ENCODE measurements at places on chromosomes 16 and 17.

GRCh38 chr16:58510776-58511628 lies 4.3 kb upstream of the SETD6 start:
- no peak for DNase-seq

GRCh38 chr17:73508057-73508930 lies 136.0 kb downstream of the SDK2 start:
- no peak for DNase-seq

GRCh38 chr17:62807812-62808575 lies at the start of gene MARCHF10:
Gene MARCHF10, minus strand, starts transcription at chr17:62808314. Its CDS starts 6,579 bp downstream, at chr17:62801735.
- no peak for DNase-seq

DNA sequence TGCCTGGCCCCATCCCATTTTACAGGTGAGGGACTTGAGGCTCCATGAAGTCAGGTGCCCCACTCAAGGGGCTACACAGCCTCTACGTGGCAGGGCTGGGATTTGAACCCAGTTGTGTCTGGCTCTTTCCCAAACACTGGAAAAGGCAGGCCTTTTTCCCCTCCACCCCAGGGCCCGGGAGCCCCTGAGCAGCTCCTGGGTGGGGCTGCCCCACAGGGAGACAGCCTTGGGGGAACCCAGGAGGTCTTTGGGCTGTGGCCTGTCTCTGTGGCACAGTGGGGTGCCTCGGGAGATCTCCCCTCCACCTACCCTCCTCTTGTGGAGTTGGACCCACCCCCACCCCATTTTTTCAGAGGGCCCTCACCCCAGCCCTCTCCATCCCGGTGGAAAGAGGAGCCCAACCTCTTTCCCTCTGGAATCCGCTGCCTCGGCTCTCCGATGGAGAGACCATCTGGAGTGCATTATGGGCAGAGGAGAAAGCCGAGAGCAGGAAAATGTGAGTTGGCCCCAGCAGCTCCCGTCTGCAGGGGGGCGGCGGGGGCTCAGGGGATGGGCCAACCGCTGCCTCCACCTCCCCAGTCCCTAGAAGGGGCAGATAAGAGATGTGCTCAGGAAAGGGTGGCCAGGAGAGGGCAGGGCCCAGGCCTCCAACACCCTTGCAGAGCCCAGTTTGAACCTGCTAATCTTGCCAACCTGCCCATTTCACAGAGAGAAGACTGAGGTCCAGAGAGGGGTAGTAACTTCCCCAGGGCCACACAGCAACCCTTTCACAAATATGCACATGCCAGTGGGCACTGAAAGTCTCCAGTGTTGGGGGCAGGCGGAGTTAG lies 15.4 kb upstream of the TMEM92 start:
- no peak for DNase-seq

- no peak for DNase-seq
Observed at GRCh38 chr16:68978303-68978954, 127.0 kb upstream of the HAS3 start.

- DNase-seq = no peak
Observed at GRCh38 chr17:77301694-77302266, 161.0 kb downstream of the SEC14L1 start.

DNA sequence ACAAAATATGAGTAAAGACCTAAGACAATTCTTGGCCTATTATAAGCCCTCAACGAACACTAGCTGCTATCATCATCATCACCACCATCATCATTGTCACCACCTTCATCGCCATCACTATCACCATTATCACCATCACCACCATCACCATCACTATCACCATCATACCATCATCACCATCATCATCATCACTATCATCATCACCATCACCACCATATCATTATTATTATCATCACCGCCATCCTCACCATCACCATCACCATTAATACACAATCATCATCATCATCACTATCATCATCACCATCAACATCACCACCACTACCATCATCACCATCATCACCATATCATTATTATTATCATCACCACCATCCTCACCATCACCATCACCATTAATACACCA lies 82.5 kb downstream of the RGS9 start:
- no peak for DNase-seq

GRCh38 chr16:24130494-24131085 lies 125.5 kb upstream of the CACNG3 start:
- DNase-seq = no peak

DNA sequence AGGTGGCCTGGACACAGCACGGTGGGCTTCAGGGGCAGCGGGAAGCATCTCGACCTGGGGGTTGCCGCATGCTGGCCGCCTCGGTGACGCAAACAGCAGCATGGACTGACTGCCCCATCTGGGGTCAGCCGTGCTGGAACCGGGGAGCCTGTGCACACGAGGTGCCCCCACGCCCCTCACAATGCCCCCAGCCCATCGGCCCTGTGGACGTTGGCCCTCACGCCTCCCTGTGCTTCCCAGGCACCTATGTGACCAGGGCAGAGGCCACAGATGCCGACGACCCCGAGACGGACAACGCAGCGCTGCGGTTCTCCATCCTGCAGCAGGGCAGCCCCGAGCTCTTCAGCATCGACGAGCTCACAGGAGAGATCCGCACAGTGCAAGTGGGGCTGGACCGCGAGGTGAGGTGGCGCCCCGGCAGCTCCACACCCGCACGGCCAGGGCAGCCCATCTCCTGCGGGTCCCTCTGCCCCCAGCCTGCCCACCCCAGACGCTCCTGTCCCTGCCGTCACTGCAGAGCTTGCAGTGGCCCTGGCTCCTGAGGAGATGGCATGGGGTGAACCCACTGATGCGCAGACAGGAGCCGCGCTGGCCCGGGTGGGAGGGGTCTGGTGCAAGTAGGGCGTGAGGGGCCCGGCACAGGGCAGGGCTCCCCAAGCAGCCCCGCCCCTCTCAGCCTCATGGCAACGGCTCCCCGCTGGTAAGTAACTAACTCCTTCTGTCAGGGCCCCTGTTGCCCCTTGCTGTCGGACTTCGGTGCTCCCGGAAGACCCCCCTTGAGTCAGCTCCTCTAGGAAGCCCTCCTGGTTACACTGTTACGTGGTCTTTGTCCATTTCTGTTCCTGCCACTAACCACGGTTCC lies 13.6 kb downstream of the CDH15 start:
- no peak for DNase-seq

DNA sequence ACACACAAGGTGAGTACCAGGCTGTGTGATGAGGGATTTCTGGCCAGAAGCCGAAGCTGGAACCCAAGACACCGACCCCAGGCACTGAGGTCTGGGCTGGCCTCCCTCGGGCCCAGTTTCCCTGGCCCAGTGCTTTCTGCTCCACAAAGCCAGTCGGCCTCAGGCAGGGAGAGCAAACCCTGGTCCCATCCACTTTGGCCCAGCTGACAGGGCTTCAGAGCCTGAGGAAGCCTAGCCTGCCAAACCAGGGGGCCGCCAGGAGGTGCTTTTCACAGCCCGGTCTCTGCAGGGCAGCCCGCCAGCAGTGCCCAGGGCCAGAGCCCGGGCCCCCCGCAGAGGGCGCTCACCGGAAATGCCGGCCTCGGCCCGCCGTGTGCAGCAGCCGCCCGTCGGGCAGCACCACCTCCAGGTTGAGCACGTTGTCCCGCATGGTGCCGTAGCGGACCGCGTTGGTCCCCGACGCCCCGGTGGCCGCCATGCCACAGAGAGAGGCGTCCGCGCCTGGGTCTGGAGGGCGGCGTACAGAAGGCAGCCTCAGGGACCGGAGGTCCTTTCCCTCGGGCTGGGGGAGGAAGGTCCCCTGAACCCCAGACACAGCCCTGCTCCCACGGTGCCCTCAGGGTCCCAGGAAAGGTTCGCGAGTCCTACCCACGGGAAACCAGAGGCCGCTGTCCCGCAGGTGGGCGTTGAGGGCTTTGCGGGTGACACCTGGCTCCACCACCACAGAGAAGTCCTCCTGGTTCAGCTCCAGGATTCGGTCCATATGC lies 2.2 kb downstream of the LDHD start:
- no peak for DNase-seq

GRCh38 chr17:39658346-39658745 lies 6.8 kb upstream of the TCAP start:
- DNase-seq = no peak

DNA sequence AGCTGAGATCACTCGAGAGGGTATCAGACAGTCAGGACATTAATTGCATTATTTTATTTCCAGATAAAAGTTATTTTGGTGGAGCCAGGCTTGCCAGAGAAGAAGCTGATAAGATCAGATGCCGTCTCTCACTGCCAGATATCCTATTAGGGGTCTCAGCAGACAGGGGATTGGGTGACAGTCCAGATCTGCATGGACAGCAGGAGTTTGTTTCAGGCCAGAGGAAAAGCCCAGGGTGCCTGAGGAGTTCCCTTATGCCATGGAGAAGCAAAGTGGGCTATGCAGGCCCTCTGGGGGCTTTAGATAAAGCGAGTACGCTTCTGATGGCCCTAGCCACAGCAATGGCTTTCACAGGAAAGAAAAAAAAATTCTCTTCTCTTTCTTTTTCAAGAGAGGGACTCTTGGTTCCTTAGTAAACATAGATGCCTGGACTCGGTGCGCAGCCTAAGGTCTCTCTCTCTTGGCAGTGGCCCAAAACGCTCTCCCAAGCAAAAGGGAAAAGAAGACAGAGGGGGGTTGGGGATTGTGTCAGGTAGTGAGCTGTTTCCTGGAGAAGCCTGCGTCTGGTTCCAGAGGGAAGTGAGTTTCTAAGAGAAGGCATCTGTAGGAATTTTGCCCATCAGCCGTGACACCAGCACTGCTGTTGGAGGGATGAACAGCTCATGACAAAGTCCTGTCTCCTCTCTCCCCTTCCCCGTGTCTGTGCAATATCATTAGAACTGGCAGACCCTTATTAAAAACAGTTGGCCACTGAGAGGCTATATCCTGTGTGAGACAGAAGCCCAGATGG lies 166.3 kb upstream of the FOXF1 start:
- DNase-seq = no peak

- DNase-seq = peak; percentile 74
Observed at GRCh38 chr17:29617125-29617480, 5.6 kb downstream of the CORO6 start.

- no peak for DNase-seq
Observed at GRCh38 chr16:64586781-64587180, 535.1 kb downstream of the CDH11 start.

GRCh38 chr16:636206-637080 lies at the start of gene METTL26:
Gene METTL26, minus strand, starts transcription at chr16:636305. Its CDS starts 15 bp downstream, at chr16:636290.
- DNase-seq = peak; percentile 96

- no peak for DNase-seq
Observed at GRCh38 chr17:80738020-80738808, 193.6 kb downstream of the RPTOR start.

DNA sequence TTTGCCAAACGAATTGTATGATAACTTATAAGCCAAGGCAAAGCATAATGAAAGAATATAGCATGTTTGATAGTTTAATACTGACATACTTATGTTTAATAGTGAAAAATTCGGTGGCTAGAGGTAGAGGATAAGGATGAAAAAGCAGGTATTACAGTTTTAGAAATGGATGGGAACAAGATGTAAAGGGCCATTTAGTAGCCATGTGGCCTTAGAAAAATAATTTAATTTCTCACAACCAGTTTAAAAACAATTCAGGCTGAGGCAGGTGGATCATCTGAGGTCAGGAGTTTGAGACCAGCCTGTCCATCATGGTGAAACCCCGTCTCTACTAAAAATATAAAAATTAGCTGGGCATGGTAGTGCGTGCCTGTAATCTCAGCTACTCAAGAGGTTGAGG lies 119.5 kb upstream of the NACA2 start:
- DNase-seq = no peak

DNA sequence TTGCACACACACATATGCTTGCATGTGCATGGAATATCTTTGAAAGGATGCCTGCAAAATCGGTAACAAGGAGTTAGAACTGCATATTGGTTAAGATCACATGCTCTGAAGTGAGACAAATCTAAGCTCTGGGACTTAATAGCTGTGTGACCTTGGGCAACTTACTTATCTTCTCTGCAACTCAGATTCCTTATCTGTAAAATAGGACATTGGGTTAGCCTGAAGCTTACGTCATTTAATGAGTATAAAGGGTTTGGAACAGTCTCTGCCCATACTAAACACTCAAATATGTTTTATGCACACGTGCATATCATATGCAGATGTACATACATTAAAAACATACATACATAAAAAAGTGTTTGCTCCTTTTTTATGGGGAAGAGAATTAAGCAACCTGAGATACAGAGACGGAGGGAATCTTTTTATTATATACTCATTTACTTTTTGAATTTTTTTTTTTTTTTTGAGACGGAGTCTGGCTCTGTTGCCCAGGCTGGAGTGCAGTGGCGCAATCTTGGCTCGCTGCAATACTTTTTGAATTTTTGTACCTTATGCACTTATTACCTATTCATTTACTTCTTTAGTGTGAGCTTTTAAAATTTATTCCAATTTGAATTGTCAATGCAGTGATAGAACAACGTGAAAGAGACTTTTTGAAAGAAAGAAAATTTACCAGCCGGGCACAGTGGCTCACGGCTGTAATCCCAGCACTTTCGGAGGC lies 206.2 kb downstream of the CCDC182 start:
- DNase-seq = no peak

DNA sequence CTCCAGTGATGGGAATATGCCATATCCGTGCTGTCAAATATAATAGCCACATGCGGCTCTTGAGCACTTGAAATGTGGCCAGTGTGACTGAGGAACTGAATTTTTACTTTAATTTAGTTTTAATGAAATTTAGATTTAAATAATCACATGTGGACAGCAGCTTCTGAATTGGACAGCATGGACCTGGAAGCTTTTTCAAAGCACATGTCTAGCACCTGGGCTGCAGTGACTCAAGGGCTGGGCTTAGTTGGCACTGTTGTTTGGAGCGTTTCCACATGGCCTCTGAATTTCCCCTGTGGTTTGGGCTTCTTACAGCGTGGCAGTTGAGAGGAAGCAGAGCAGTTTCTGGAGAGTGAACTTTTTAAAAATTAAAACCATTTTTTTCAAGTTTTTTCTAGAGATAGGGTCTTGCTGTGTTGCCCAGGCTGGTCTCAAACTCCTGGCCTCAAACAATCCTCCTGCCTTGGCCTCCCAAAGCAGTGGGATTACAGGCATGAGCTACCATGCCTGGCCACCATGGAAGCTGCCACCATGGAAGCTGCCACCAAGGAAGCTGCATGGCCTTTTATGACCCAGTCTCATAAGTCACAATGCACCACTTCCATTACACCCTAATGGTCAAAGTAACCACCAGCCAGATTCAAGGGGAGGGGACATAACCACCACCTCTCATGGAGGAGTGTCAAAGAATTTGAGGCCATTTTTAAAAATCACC lies 6.7 kb upstream of the TOB1 start:
- no peak for DNase-seq

DNA sequence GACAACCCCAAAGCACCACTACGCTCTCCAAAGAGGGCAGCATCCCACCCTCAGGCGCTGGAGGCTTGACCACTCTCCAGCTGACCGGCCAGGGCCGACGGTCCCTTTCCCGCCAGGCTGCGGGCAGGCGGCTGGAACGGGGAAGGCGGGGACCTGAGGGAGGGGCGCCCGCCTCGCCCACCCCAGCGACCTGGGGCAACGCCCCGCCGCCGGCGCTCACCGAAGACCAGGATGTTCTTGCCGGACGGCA lies 431 bp downstream of the DYNC1LI2 start:
- no peak for DNase-seq
